Fibroblast of lung (primary cell): ENCODE measurements at places on chromosomes 7 and 10. TPM values are rescaled to one million over a fixed set of nuclear protein-coding genes. Genes with fewer than 3 reads are reported as not detected.

DNA sequence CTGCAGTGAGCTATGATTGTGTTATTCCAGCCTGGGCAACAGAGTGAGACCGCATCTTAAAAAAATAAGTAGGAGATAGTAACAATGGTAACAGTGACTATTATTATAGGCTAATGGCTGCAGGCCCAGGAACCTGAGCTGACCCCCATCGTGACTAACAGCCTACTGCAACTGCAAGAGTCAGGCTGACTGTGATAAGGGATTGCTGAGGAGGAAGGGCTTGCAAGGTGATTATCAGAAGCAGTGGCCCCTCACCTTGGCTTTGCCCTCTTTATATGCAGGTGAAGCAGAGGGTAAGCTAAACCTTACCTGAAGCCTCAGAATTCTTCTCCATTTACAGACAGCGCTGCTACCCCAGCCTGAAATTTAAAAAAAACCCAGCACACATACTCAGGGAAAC, 83.9 kb upstream of the SDK1 start:
- DNase-seq: peak; percentile 36

The PDE1C gene
- 23.4 and 27.6 TPM in 2 replicates for total RNA-seq

The CALML5 gene
- not detected in 2 replicates for total RNA-seq

GRCh38 chr10:12726971-12727831, 274.3 kb downstream of the CCDC3 start:
- DNase-seq: peak; percentile 79

The MMD2 gene
- total RNA-seq: not detected in 2 replicates
